T-cell (primary cell): ENCODE measurements at places on chromosomes 2 and 18.

- H3K27ac ChIP-seq, result no peak overlapping the region
- DNase-seq, result no peak
- no peak overlapping the region for H3K4me3 ChIP-seq
These were observed 1293.1 kb upstream of the SLC39A10 start for GRCh38 chr2:194363878-194364277.

DNA sequence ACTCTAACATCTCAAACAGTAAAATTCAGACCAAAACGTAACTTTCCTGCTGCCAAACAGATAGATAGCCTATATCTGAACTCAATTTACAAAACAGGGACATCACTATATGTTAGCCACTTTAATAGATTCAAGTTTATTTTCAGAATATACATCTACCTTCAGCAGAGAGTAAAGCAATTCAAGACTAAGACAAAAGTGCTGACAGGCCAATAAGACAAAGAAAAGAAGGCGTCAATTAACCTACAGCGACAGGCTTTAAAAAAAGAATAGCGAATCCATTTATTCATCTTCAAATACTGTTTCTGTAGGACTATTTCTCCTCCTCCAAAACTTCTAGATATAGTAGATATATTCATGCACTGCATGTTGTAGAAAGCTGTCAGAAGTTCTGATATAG, 333.0 kb downstream of the GRB14 start:
- DNase-seq, result no peak
- H3K4me1 ChIP-seq, result no peaks in the 10 kb centered on the region
- no peaks in the 10 kb centered on the region for H3K27me3 ChIP-seq

DNA sequence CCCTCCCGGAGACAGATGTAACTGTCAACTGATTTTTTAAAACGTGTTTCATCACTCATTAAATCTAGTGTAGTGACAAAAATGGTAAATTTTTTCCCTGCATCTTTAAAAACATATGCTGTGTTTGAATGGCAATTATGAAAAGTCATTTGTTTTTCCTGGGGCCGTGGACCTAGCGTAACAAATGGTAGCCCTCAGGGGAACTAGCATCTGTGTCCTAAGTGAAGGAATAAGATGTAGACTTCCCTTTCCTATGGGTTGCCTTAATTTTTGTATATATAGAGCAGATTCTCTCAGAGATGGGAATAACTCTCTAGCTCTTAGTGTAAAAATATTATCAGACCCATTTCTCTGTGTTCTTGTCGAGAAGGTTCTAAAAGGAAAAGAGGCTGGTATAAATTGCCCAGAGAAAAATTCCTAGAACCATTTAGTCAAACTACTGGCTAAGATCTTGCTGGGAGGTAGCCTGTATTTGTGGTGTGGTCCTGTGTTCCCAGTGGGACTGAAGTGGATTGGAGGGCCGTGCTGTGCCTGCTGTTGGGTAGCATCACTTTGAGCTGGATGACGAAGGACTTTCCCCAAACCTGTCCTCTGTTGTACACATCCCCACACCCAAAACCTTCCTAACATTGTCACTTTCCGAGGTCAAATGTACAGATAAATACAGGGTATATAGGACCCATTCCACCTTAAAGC, 85.8 kb downstream of the LIMS1 start:
- H3K27me3 ChIP-seq, result no peaks in the 10 kb centered on the region
- H3K27ac ChIP-seq, result peak overlapping the region; percentile 94
- no peaks in the 10 kb centered on the region for H3K36me3 ChIP-seq
- H3K4me3 ChIP-seq, result no peak overlapping the region

DNA sequence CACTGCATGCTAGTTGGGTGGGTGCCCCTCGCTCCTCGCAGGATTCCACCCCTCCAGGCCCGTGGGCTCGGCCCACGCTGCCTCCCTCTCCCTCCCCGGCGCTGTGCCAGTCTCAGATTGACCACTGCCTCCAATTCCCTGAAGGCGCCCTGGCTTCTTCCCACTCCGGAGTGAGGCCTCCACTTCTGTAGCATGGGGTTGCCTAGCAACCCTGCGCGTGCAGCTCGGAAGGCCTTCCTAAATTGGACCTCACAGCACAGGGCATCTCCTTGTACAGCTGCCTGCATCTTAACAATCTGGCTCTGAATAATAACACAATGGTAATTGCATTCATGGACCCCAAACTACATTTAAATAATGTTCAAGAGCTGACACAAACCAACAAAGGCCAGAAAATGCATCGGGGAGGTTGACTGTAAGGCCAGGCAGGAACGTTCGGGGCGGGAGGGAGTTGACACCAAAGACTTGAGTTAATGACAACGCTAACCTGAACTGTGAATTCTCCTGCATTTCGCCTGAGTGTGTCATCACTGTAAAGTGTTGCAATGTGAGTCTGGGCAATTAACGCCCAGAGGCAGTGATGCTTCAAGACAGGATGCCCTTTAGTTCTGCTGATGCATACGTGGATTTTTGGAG, 222.9 kb downstream of the ZBTB7C start:
- peaks cover 19% of the 10 kb centered on the region for H3K27me3 ChIP-seq
- H3K36me3 ChIP-seq, result no peaks in the 10 kb centered on the region
- no peaks in the 10 kb centered on the region for H3K4me1 ChIP-seq
- no peak overlapping the region for H3K27ac ChIP-seq
- no peak for DNase-seq

- H3K4me3 ChIP-seq, result no peak overlapping the region
- no peaks in the 10 kb centered on the region for H3K36me3 ChIP-seq
- DNase-seq, result no peak
- H3K27me3 ChIP-seq, result peaks cover 26% of the 10 kb centered on the region
- H3K27ac ChIP-seq, result no peak overlapping the region
- no peaks in the 10 kb centered on the region for H3K4me1 ChIP-seq
These were observed 2.2 kb downstream of the IL36RN start for GRCh38 chr2:113061241-113061640.

DNA sequence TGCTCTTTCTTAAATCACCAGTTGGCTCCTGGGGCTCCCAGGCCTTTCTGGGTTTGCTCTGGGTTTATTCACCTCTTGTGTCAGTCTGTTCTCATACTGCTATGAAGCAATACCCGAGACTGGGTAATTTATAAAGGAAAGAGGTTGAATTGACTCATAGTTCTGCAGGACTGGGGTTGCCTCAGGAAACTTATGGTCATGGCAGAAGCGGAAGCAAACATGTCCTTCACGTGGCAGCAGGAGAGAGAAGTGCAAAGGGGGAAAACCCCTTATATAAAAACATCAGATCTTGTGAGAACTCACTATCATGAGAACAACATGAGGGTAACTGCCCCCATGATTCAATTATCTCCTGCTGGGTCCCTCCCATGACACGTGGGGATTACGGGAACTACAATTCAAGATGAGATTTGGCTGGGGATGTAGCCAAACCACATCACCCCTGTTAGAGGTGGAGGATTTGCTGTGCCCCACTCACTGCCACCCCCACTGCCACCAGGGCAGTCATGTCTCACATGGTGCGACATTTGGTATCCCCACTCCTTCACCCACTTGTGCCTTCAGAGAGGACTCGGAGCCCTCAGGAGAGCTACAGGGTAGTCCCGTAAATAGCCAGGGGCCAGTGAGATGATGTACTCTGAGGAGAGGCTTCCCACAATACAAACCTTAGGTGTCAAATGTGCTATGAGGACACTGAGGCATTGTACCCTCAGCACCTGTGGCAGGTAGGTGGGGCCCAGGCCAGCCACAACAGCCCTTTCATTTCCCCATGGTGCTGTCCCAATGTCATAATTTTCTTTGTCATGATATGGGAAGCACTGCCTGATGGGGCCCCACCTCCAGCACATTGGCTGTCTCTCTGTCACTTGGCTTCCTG, 35.7 kb downstream of the CDC42EP3 start:
- H3K4me3 ChIP-seq, result no peak overlapping the region
- peak overlapping the region; percentile 93 for H3K27ac ChIP-seq
- H3K36me3 ChIP-seq, result peaks cover 3% of the 10 kb centered on the region
- no peaks in the 10 kb centered on the region for H3K27me3 ChIP-seq
- H3K4me1 ChIP-seq, result peaks cover 10% of the 10 kb centered on the region
- peak; percentile 67 for DNase-seq
